ENCODE measurements at places on chromosomes 13 and 19.

GRCh38 chr19:47506459-47506858, 8.4 kb downstream of the NAPA start:
- no peak for DNase-seq

- DNase-seq, result no peak
Measured at GRCh38 chr19:4806384-4806783, 14.8 kb downstream of the FEM1A start.

- no peak for DNase-seq
Measured at GRCh38 chr13:46101484-46102254, 3.2 kb downstream of the CPB2 start.

DNA sequence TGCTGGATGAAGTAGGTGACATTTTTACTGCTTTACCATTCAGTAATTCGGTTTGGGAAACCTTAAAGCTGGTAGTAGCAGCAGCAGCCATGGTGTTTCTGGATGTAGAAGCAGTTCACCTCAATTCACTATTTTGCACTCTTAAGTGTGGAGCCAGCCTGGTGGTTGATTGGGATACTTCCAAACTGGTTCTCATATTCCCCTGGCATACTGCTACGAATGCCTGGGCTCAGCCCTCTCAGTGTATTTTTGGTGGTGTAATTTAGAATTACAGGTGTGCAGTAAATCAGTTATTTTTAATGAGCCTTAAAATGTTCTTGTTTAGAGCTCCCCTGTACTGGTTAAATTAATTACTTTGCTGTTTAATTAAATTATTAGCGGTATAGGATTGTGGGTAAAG, 12.4 kb downstream of the HNRNPM start:
- DNase-seq, result no peak

GRCh38 chr19:9941231-9941630, 4.9 kb upstream of the OLFM2 start:
- no peak for DNase-seq

- no peak for DNase-seq
Measured at GRCh38 chr13:93233997-93234416, 7.4 kb downstream of the GPC6 start.

All from CD8-positive, alpha-beta T cell (primary cell).